ENCODE measurements at places on chromosomes 2 and 18.
A peak's percentile ranks its signal among the peaks of the same experiment; 100 is the strongest.

DNA sequence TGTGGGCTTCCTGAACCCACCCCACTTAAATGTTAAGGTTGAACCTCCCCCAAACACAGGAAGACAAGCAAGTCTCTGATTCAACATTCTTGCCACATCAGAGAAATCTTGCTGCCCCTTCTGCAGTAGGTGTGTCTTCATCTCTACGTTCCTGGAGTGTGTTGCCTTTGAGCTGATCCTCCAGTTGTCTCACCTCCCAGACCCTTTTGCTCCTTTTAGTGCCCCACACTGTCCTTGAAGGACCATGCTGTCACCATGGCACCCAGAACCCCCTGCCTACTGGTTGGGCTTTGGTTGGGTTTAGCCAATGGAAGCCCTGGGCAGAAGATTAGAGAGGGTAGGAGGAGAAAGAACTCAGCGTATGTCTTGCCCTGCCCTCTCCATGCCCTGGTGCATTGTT is 10.7 kb downstream of the CAB39 start:
- DNase-seq, result no peak

GRCh38 chr2:71849607-71850305 is 297.9 kb downstream of the CYP26B1 start:
- no peak for DNase-seq

GRCh38 chr2:234881413-234882241 is 70.2 kb upstream of the SH3BP4 start:
- DNase-seq, result peak; percentile 82

- DNase-seq, result no peak
Measured at GRCh38 chr18:29838556-29838955, 1204.0 kb downstream of the DSC3 start.

DNA sequence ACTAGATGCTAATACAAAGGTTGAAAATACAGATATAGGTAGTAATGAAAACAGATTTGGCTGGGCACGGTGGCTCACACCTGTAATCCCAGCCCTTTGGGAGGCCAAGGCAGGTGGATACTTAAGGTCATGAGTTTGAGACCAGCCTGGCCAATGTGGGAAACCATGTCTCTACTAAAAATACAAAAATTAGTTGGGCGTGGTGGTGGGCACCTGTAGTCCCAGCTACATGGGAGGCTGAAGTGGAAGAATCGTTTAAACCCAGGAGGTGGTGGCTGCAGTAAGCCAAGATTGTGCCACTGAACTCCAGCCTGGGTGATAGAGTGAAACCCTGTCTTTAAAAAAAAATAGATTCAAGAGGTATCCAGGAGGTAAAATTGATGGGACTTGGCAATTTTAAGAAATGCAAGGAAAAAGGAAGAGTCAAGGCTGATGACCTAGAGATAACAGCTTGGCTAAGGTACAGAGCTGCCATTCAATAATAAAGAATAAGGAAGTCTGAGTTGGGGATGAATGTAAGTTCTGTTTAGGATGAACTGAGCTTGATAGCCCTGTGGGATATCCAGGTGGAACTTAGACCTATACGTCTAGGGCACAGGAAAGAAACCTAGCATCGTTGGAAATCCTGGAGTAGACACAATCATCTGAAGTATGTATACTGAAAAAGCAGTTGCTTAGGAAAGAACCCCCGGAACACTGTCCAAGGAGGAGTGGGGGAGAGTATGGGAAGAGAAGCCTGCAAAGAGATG is 9.1 kb downstream of the MAT2A start:
- DNase-seq, result no peak

- DNase-seq, result peak; percentile 67
Measured at GRCh38 chr2:41710944-41711343, 336.9 kb upstream of the PKDCC start.

DNA sequence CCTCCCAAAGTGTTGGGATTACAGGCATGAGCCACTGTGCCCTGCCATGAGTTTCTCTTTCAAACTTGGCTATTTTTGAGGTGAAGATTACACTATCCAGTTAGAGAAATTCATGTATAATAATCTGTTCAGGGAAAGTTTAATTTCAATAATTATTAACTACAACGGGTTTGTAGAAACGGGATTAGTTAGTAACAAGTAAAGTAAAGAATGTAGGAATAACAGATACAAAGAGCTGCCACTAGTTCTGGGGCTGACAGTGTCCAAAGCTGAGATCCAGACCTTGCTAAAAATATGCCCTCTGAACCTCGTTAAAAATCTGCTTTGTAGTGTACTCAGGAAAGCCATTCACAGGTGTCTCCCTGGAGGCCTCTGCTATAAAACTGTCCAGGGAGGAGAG is 16.9 kb downstream of the SFTPB start:
- DNase-seq, result no peak

DNA sequence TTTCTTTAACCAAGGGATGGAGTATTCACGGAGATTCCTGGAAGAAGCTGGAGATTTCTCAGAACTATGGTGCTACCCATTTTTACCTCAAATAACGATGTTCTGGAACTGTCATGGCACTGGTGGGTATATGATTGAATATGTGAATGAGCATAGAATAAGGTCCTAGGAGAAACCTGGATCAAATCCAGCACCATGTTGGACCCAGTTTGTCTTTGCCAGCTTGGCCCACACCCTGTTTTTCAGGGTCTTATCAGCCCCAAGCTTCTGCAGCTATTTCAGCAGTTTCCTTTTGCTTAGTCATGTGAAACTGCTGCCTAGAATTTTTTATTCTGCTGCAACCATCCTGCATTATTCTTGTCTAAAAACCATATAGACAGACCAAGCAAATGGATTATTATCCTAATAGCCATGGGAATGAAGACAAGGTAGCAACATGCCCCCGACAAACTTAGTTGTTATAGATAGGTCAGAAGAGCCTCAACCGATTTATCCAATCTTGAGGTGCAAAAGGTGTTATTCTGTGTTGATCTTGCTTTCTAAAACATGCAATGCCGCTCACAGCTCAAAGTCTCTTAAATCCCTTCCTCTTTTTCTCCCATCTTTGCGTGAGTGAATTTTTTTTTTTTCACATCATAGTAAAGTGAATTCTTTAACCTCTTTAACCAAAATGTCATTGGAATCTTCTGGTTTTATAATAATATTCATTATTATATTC is 133.6 kb downstream of the PRPF40A start:
- no peak for DNase-seq

- no peak for DNase-seq
Measured at GRCh38 chr2:99032786-99033185, 96.8 kb upstream of the CRACDL start.

GRCh38 chr2:10144771-10145518 is 22.4 kb downstream of the RRM2 start:
- peak; percentile 19 for DNase-seq

- DNase-seq, result peak; percentile 95
Measured at GRCh38 chr2:113240150-113240914, 38.4 kb downstream of the PAX8 start.

- no peak for DNase-seq
Measured at GRCh38 chr2:200746301-200746700, 65.4 kb upstream of the BZW1 start.

- no peak for DNase-seq
Measured at GRCh38 chr18:39348757-39349156, 1783.2 kb upstream of the CELF4 start.

- DNase-seq, result no peak
Measured at GRCh38 chr2:23627236-23628009, 242.4 kb downstream of the KLHL29 start.

- peak; percentile 57 for DNase-seq
Measured at GRCh38 chr2:224407241-224407701, 5.4 kb upstream of the FAM124B start.

DNA sequence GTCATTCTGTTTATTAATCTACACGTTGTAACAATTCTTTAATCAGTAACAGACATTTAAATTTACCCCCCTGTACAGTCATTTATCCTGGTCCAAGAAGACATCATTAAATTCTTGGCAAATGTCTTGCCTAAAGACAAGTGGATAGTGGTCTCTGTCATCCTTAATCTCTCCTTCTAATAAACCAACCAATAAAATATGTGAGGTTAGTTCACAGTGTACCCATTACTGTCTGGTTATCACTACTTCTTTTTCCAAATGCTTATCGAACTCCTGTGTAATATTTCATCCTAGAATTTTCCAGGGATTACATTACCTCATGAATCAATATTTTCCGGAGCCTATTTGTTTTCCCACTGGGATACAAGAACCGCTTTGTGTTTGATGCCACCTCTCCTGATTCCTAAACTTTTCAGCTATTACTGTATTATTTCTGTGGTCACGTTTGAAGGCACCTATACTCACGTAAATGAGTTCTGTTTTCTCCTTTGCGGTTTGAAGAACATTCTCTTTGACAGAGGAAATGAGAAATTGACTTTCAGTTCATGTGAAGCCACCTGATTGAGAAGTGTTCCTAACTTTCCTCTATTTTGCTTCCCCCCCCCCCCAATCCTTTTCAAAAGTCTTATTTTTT is 131.5 kb downstream of the RTN4 start:
- no peak for DNase-seq

- DNase-seq, result no peak
Measured at GRCh38 chr18:22113144-22113844, 56.1 kb upstream of the GATA6 start.

DNA sequence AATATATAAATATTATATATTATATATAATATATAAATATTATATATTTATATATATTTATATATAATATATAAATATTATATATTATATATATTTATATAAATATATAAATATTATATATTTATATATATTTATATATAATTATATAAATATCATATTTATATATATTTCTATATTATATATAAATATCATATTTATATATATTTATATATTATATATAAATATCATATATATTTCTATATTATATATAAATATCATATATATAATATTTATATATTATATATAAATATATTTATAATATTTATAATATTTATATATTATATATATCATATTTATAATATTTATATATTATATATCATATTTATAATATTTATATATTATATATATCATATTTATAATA is 321.4 kb downstream of the CDH2 start:
- DNase-seq, result no peak

- no peak for DNase-seq
Measured at GRCh38 chr18:4524096-4524495, 69.0 kb upstream of the DLGAP1 start.

DNA sequence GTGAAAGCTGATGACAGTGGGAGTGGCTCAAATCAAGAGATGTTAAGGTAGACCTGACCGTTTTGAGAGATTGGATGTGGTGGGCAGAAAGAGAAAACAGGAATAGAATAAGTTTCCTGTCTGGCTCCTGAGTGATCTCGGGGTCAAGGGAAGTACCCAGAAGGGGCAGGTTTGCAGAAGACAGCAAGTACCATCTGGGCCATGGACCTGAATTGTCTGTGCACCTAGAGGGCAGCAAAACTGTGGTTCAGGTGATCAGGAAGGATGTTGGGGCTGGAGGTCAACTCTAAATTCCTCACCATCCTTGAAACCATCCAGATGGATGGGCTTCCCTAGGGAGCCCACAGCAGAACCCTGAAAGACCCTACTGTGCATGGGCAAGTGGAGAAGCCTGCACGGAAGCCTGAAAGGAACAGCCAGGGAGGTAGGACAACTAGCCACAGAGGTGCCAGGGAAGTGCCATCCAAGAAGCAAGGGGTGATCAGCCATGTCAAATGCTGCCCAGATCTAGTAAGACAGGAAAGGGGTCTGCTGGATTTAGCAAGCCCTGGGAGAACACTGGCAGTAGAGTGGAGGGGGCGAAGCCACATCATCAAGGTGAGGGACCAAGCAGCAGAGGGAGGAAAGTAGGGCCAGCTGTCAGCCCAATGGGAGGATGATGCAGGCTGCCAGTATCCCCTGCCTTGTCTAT is 8.0 kb downstream of the TEX261 start:
- no peak for DNase-seq

DNA sequence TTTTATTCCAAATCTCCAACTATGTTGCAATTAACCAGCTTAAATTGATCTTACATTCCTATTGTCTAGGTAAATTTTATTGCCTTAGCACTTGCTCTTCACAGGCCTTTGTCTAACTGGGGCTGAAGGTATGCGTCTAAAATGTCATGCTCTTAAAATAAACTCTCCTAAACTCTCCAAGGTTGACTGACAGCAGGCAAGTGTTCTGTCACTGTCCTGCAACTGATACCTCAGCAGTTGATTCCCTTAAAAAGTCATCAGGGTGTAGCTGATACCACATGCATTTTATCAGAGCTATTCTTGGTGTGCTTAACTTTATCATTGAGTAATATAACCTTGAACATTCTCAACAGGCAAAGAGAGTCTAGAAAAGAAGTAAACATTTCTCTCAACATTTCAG is 680 bp downstream of the TTN start:
- peak; percentile 78 for DNase-seq

DNA sequence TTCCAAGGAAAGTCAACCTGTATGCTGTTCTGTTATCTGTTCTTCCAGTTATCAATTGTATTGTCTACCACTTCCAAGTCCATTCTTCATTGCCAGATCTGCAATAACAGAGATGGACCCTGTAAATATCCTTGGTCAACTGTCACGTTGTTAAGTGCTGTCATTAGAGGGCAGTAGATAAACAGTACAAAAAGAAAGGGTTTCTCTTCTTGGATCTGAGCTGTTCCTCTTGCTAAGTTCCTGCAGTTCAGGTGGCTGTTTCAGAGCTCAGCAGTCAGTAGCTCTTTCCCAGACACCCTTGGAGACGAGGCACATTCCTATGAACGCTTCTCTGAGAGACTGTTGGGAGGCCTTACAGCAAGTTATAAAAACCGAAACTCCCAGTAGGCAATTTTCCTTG is 957.1 kb upstream of the CHAC2 start:
- peak; percentile 32 for DNase-seq

DNA sequence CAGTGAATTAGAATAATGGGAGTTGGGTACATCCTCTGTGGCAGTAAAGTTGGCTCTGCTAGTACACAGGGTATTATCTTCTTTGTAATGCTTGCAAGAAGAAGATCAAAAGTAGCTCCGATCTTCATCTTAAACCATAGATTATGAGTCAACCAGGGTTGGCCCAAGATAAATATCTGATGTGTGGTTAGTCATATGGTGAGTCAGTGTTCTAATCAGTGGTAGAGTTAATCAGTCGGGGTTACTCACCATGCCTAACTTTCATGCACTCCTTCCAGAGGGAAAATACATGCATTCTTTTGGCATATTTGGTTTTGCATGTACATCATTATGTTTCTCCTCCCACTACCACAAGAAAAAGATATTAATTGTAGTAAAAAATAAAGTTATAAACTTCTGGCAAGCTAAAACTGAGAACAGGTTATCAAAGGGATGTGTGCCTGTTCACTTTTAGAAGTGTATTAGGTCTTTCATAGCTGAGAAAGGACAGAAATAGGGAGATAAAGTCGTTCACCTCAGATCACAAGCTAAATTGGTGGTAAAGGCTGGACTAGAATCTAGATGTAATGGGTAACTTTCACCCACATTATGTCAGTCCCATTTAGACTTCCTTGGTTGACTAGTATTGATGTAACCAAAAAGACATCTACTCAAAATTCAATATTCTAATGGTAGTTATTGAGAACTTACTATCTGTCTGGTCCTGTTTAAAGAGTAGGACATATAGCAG is 684.4 kb downstream of the IRS1 start:
- DNase-seq, result no peak
